Activated naive CD4-positive, alpha-beta T cell treated with Interleukin-2 at 50 U/mL for 16 hours (primary cell): ENCODE measurements at places on chromosomes 5 and 9.

- DNase-seq, result no peak
These were observed 110.8 kb downstream of the LHFPL2 start for GRCh38 chr5:78537821-78538220.

- no peak for DNase-seq
These were observed 440.4 kb downstream of the DMRT2 start for GRCh38 chr9:1490341-1491232.

- no peak for DNase-seq
These were observed 40.5 kb upstream of the SH3PXD2B start for GRCh38 chr5:172494630-172495505.

- no peak for DNase-seq
These were observed 438.6 kb downstream of the AGTPBP1 start for GRCh38 chr9:85302938-85303756.

- no peak for DNase-seq
These were observed 80.2 kb downstream of the PRKACG start for GRCh38 chr9:68933434-68934328.

DNA sequence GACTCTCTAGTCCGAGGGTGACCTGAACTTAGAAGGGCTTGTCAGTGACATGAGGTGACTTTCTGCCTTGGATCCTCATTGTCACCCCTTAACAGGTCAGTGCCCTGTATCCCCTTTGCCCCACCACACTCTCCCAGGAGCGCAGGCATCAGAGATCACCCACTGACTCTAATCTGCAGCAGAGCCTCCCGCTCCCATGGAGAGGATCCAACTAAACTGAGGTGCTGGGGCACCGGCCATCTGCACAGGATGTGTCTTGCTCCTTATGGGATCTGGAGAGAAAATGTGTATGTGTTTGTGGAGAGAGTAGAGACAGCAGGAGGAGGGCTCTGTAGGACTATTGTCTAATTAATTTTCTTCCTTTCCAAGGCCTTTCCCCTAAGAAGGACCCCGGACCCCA lies 213.7 kb downstream of the ROR2 start:
- no peak for DNase-seq

GRCh38 chr5:2738700-2739359 lies 12.6 kb downstream of the IRX2 start:
- DNase-seq, result no peak

- no peak for DNase-seq
These were observed 7.8 kb downstream of the IER5L start for GRCh38 chr9:129170229-129170628.

- DNase-seq, result no peak
These were observed 45.2 kb upstream of the SHOC1 start for GRCh38 chr9:111839987-111840386.

- DNase-seq, result no peak
These were observed 29.4 kb upstream of the POMT1 start for GRCh38 chr9:131473198-131473885.

DNA sequence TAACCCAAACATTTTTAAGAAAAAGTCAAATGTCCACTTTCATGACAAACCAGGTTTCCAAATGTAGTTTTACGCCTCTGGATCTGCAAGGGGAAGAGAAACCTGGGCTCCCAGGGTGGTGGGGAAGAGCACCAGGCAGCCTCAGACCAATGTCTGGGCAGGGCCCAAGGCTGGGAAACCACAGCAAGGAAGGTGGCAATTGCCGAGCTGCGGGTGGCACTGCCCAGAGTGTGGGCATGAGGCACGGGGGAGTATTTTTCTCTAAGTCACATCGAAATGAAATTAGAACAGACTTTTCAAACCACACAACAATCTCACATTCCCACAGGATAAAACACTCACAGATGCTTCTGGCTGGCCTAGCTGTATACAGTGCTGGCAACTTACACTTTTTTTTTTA lies 32.6 kb upstream of the RASGEF1C start:
- DNase-seq, result no peak

DNA sequence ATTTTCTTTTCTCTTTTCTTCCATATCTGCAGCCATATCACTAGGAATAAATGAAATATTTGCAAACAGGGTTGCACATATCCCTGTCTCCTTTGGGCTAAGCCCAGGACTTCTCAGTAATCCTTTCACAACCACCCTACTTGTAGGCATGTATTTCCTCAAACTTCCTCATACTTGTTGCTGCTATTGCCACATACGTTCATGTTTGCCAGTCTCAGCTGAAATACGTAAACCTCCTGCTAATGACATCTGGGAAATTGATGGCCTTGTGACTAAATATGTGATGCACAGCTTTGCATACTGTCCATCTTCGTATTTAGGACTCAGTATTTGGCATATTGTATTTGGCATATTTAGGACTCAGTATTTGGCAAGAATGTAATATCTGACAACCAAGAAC lies 224.6 kb downstream of the PLK2 start:
- DNase-seq, result no peak

- no peak for DNase-seq
These were observed 246.1 kb downstream of the PRELID2 start for GRCh38 chr5:145589063-145589462.

- DNase-seq, result no peak
These were observed 298.0 kb upstream of the PAPPA start for GRCh38 chr9:115855458-115856133.

- no peak for DNase-seq
These were observed 289.6 kb upstream of the ADAMTSL1 start for GRCh38 chr9:18184401-18184800.

DNA sequence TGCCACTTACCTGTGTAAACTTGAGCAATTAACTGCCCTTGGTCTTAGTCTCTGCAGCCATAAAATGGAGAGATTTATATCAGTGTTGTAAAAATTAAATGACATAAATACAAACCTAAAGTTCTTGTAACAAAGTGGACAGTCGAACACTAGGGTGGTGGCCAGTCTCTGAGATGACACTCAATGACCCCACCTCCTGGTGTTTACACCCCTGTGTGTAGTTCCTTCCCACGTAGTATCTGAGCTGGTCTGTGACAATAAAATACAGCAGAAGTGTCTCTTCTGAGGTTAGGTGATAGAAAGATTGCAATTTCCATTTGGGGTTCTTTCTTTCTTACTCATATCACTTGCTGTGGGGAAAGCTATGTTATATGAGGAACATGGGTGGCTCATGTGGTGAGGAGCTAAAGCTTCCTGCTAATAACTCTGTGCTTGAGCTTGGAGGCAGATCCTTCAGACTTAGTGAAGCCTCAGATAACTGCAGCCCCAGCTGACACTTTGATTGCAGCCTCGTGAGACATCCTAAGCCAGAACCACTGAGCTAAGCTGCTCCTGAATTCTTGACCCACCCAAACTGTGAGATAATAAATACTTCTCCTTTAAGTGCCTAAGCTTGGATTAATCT lies 173.4 kb upstream of the CHD1 start:
- no peak for DNase-seq

DNA sequence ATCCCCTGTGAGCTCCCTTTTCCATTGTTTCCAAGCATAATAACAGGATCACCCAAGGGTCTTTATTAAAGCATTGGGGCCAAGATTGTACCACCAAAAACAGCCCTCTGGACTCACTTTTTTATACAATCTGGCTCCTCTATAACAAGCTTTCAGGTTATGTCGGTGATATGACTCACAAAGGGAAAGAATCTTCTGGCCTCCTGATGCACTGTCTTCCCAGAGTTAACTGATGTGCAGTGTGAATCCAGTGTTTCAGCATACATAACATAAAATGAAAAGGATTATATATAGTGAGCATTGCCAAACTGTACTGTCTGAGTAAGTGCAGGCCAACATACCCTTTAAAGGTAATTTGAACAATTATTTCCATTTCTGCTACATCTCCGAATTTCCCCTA lies 33.9 kb upstream of the MAN2A1 start:
- no peak for DNase-seq

DNA sequence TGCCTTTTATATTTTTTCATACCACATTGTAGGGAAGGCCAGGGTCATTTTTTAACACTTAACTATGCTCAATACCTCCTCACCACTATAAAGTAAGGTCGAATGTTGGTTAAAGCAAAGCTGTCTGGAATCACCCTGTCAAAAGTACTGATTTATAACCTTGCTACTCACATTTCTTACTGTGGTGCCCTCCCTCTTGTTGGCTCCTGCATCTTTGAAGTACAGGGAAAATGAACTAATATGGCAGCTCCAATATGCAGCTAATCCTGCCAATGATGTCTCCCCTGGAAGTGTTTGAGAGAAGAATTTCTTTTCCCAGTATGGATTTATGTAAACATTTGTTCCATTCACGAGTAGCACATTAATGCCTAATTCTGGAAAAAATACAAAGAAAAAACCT lies 108.4 kb upstream of the RPS23 start:
- no peak for DNase-seq

DNA sequence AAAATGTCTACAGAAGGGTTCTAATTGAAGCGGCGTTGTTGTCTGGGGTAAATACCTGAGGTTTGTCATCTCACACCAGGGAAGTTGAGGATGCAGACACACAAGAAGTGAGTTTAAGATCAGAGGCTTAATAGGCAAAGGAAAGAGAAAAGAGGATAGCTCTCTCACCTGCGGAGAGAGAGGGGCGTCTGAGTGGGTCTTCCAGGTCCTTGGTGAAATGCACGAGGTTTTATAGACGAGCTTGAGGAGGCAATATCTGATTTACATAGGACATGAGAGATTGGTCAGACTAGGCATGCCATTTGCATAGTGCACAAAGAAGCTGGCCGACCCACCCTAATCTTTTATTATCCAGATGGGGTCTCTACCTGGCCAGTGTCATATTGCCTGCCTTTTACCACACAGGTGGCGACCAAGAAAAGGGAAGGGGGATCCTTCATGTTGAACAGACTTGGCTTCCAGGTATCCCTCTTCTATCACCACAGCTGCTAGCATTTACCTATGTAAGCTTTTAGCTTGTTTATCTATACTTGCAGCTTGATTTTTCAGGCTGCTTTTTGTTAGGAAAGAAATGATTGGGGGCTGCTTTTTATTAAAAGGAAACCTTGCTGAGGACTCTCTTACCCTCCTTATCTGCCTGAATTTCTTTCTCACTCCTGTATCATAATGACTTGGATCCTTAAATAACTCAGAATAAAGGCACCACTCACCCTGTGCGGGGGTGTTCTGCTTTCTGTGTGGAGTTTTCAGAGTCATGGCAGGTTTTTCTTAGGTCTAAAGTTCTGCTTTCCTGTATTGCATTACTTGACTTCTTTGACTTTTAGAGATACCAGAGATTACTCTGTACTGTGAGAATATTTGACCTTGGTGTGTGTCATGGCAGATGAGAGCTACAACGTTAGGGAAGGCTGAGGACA lies 9.4 kb upstream of the GLT6D1 start:
- no peak for DNase-seq

DNA sequence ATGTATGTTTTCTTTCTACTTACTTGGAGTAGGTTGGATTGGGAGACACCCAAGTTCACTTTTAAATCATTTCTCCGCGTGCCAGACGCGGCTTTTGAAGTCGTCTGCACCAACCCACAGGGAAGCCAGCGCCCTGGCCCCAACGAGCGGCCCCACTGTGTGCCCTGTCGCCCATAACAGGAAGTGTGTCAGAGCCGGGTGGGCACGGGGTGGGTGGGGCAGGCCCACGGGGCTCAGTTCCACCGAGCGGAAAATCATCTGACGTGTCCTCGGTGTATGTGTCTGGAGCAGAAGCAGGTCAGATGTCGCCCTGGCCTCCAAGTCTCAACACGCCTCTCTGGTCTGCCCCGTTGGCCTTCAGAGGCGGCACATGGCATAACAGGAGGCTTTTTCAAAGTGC lies 22.7 kb upstream of the SMIM23 start:
- no peak for DNase-seq

DNA sequence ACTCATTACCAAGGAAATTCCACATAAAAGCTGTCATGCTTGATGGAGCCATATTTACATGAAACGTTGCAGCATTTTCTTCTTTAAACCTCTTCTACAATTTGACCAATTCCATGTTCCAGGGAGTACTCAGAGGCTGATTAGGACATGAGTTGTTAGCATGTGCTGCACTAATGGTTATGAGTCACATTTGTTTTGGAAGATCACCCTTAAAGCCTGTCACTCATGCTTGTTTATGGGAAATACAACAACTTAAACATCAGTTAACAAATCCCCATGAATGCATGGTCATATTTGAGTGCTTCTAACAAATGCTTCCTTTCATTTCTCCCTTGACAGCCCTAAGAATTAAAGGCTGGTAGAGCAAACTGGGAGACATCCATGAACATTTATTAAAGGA lies 156.1 kb downstream of the GHR start:
- DNase-seq, result no peak

- DNase-seq, result no peak
These were observed 11.3 kb downstream of the MYMK start for GRCh38 chr9:133513214-133514100.

GRCh38 chr9:29439961-29440360 lies 1866.7 kb upstream of the C9orf72 start:
- DNase-seq, result no peak

- no peak for DNase-seq
These were observed 69.0 kb upstream of the DAPK1 start for GRCh38 chr9:87428659-87429058.

DNA sequence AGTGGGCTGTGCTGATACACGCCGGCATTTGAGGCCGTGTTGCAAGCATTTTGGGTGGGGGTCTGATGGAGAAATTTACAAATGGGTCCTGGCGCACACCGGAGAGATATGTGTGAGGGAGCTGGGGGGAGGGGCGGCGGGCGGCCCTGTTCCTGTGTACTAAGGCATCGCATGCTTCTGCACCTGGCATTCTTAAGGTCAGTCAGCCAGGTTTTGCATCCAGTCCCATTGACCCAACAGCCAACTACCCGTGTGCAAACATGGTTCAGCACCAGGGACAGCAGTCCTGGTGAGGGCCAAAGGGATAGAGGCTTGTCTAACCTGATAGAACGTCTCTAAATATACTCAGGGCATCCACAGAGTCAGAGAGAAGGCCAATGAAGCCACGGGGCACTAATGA lies 839 bp downstream of the GABRG2 start:
- no peak for DNase-seq

DNA sequence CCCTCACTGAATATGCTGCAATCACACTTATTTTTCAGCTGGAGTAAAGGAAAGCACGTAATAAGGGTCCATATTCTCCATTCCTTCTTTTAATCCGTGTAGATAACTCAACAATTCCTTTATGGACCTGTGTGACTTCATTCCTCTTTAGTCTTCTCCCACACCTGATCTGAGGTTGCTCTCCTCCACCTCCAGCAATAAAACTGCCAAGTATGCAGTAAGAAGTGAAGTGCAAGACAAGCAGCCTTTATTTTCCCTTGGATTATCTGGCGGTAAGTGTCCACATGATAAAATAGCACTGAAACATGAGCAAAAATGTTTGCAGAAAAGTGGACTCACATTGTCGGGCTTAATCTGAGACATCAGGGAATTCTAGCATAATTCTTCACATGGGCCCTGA lies 13.8 kb downstream of the DEPDC1B start:
- no peak for DNase-seq

DNA sequence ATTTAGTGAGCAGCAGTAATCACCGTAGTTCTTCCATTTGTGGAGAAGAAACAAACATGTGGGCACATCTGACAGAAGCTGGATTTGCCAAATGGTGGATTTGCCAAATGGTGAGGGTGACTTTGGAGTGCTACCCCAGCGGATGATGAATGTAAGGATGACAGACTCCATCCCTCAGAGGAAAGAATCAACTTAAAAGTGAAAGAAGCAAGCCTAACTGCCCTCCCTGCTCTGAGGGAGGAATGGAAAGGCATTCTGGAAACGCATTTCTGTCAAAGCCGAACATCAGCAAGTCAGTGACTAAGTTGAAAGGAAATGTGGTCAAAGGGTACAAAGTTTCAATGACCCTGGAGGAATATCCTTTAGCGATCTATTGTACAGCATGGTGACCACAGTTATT lies 143.5 kb downstream of the GPBP1 start:
- DNase-seq, result no peak

GRCh38 chr9:129834489-129835127 lies 467 bp downstream of the C9orf78 start:
- DNase-seq, result peak; percentile 43
